ENCODE measurements at places on chromosomes 5 and 9. TPM values are rescaled to one million over a fixed set of nuclear protein-coding genes. Genes with fewer than 3 reads are reported as not detected.

GRCh38 chr5:57741336-57741735, 258.7 kb upstream of the ACTBL2 start:
- no peak overlapping the region for H3K4me3 ChIP-seq
- no peaks in the 10 kb centered on the region for H3K4me1 ChIP-seq
- H3K27ac ChIP-seq: no peak overlapping the region
- no peaks in the 10 kb centered on the region for H3K36me3 ChIP-seq
- H3K27me3 ChIP-seq: no peaks in the 10 kb centered on the region

DNA sequence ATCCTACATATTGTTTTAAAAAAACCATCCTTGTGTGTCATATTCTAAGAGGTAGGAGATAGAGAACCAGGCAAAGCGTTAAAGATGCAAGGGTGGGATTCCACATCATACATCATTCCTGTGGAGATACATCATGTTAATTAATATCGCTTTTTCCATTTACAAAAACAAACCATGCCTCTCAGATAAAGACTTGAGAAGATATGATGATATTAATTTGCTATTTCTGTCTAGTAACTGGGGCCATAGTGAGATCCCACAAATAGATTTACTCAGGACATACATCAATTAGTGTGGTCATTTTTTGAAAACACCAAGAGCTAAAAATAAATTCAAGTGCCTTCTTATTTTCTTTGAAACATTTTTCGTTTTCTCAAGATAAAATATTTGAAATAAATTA, 165.4 kb upstream of the TARS1 start:
- H3K4me1 ChIP-seq: no peaks in the 10 kb centered on the region
- no peak overlapping the region for H3K4me3 ChIP-seq
- H3K27me3 ChIP-seq: no peaks in the 10 kb centered on the region

- H3K27ac ChIP-seq: no peak overlapping the region
- no peaks in the 10 kb centered on the region for H3K36me3 ChIP-seq
- H3K4me3 ChIP-seq: no peak overlapping the region
Observed at GRCh38 chr9:88726803-88727202, 191.8 kb downstream of the NXNL2 start.

The PKD2L2 gene
- total RNA-seq: not detected

The CCNH gene
- total RNA-seq: 58.0 TPM

DNA sequence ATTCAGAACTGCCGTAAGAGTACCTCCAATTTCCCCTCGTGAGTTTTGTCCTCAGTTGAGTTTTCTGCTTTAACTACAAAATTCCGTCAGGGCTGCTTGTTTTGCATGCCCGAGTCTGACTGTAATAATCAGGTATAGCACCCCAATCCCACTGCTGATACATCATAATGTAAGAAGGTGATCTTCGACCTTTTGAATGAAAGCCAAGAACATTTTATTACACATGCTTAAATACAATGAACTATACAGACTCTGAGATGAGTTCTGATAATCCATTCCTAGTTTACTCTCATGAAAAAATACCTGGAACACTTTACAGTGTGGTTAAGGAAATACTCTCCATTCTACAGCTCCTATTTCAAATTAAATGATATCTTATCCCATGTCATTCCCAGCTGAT, 49.2 kb upstream of the TSLP start:
- no peak overlapping the region for H3K4me3 ChIP-seq
- no peaks in the 10 kb centered on the region for H3K4me1 ChIP-seq
- H3K36me3 ChIP-seq: no peaks in the 10 kb centered on the region
- DNase-seq: no peak
- no peak overlapping the region for H3K27ac ChIP-seq

Data from activated T-cell treated with anti-CD3 and anti-CD28 coated beads, Interleukin-2, amount 50 U/mL, for 72 hours (primary cell).